CD4-positive, alpha-beta T cell treated with Interleukin-6 at 100 ng/mL for 8 hours (primary cell): ENCODE measurements at places on chromosomes 7 and 10.

GRCh38 chr7:131919920-131920709 lies 363.7 kb upstream of the PODXL start:
- no peak for DNase-seq

- no peak for DNase-seq
These were observed 4.0 kb upstream of the CREB5 start for GRCh38 chr7:28408105-28408959.

- DNase-seq, result no peak
These were observed 202.9 kb upstream of the MTPN start for GRCh38 chr7:136179851-136180721.

GRCh38 chr10:129467359-129468064 lies 471 bp downstream of the MGMT start:
- DNase-seq, result no peak

GRCh38 chr7:66950763-66951162 lies 29.7 kb downstream of the TMEM248 start:
- no peak for DNase-seq

DNA sequence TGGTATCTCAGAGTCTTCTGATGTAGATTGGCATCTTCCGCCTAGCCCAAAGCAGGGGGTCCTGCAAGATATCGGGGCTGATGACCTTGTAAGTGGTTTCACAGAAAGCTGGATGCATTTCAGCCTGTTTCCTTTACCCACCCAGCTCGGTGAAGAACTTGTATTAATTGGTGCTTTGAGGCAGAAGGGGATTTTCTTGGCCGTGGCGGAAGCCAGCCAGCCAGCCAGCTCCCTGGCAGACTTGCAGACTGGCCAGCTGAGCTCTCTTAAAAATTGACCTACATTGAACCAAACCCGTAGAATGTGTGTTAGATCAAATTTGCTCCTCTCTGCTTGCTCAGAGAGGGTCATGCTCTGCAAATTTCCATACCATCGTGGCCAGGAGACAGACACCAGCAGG lies 218.4 kb downstream of the ADAM12 start:
- no peak for DNase-seq

GRCh38 chr7:3825491-3825890 lies 524.4 kb downstream of the SDK1 start:
- no peak for DNase-seq

DNA sequence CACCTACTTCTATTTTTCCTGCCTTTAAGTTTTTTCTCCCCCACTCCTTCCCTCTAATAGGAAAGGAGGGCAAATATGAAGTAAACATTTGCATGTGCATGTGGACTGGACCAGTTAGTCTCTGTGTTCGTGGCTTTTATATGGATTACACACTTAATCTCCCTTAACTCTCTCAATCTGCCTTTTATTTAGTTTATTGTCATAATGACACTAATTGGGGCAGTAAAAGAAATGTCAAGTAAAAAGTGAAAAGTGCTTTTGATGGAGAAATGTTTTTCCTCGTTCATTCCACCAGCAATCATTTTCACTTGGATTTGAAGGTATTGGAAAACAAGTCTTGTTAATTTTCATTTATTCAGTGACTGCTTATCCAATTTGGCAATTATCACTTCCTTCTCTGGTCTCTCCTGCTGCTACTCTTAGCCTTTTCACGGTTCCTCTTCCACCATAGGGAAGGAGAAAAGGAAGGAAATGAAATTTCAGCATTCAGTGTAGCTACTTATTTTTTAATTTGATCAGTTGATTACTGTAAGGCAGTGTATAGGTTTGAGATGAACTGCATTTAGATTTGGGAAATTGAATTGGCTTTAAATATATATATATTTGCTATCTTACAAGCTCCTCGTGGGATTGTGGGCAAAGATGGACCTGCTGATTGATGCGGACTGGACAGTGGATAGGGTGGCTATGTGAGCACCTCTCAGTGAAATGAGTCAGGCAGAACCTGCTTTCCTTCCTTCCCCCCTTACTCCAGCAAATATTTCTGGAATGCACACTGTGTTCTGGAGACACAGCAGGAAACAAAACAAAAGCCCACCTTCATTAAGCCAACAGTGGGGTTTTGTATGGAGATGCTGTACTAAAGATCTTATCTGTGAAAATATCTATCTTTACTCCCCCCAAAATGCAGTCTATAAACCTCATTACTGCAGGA lies 77.5 kb downstream of the LRRC4 start:
- DNase-seq, result no peak

DNA sequence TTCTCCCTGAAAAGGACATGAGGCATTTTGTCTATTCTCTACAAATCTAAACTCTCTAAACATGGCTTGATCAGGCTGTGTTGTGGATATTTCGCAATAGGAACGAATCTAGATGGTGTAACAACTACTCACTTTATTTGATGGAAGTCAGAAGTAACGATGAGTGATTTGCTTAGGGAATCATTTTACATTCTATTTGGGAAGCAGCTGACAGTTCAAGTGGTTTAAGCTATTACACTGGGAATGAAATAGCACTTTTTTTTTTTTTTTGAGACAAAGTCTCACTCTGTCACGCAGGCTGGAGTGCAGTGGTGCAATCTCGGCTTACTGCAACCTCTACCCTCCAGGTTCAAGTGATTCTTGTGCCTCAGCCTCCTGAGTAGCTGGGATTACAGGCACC lies 44.1 kb downstream of the NPY start:
- no peak for DNase-seq

- DNase-seq, result no peak
These were observed 124.0 kb downstream of the CELF2 start for GRCh38 chr10:11141571-11142091.

DNA sequence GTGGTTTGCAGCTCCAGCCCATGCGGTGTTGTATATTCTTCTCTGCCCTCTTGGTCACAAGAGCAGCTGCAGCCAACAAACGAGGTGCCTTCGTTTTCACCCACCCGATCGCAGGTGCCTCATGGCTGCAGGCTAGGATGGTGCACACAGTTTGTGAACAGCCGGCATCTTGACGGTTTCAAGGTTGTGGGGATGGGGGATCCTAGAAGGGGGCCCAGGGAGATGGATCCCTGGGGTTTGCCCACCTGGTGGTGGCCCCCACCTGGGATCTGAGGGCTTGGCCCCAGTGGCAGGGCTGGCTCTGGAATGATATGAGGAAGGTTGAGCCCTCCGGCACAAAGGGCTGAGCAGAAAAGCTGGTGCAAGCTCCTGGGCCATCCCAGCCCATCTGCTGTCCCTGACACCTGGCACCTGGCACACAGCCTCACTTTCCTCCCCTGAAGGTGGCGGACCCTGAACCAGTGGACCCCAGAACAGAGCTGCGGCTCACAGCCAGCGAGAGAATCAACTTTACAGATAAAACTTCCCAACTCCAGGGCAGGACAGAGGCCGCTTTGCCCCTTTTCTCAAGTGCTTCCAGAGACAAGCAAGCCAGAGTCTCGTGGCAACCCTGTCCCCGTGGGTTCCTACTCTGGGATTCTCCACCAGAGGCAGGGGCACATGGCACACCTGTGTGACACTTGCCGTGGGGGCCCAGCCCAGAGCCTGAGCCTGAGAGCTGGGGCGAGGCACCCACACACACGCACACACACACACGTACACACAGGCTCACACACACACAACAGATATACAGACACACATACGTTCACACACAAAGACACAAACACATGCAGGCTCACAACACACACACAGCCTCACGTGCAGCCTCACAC lies 177.3 kb upstream of the PPP2R2D start:
- no peak for DNase-seq

GRCh38 chr10:117690359-117690758 lies 147.8 kb downstream of the EMX2 start:
- DNase-seq, result no peak

- no peak for DNase-seq
These were observed 52.5 kb upstream of the USP6NL start for GRCh38 chr10:11663763-11664555.
